ENCODE measurements at places on chromosomes 2 and 18.

GRCh38 chr2:8477552-8478470 lies 204.0 kb upstream of the ID2 start:
- no peak for DNase-seq

- no peak for DNase-seq
Measured at GRCh38 chr18:10950876-10951630, 198.3 kb downstream of the PIEZO2 start.

DNA sequence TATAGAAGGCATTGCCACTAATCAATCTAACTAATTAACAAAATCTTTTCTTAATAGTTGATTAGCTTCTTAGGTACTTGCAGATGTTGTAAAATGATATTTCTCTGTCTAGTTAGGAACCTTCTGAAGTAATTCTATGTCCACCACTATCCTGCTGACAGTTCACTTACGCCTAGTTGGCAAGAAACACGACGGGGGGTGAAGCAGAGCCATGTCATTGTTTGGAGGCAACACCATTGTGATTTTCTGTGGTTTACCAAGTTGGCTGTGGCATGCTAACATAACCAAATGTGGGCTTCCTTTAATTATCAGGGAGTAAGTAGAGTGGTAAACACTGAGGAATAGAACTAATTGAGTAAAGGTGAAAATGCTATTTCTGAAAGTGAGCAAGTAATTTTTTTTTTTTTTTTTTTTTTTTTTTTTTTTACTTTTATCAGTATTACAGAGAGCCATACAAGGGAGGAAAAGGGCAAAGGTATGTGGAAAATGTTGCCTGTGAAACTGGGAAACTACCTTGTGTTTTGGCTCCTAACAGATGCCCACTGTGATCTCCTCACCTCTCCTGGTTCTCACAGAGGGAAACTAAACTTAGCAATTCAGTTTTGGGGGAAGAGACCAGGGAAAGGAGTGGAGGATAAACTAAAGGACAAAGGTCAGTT lies 126.8 kb downstream of the MEIS1 start:
- no peak for DNase-seq

DNA sequence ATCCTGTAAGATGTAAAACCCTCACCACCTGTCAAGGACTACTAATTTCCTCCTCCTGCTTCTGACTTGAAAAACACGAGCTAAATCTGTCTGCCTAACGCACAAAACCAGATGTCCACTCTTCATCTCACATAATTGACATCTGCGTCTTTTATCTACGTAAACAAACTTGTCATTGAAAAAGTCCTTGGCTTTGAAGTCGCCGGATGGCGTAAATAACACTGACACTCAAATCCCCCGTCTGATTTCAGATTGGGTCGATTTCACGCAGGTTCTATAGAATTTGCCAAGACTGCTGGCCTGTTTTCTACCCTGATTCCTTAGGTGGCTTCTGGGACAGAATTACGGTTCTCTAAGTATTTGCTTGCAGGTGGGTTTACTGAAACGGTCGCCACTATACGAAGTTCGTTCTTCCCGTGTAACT lies 539 bp upstream of the MOB4 start:
- DNase-seq: no peak

GRCh38 chr2:179785902-179786301 lies 75.5 kb downstream of the ZNF385B start:
- no peak for DNase-seq

DNA sequence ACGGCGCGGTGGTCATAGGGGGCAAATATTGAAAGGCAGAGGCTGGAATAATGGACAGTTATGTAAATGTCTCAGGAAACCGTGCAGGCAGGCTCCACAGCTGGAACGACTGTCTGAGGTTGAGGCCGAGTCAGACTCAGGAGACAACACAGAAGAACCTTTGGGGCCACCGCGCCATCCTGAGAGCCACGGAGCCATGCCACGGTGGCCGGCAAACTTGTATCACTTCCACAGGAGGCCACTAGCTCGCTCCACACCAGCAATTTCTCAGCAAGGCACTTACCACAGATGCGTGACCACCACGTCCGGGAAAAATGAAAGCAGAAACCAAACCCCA lies 156.7 kb upstream of the SALL3 start:
- DNase-seq: no peak

- DNase-seq: no peak
Measured at GRCh38 chr18:70059684-70060083, 112.0 kb upstream of the CD226 start.

- DNase-seq: no peak
Measured at GRCh38 chr2:37387148-37387835, 42.9 kb downstream of the QPCT start.

- DNase-seq: no peak
Measured at GRCh38 chr2:190579915-190580846, 45.7 kb upstream of the NEMP2 start.

GRCh38 chr18:56789004-56789888 lies 138.1 kb downstream of the WDR7 start:
- DNase-seq: no peak

- no peak for DNase-seq
Measured at GRCh38 chr2:240462707-240463273, 27.3 kb downstream of the GPC1 start.

GRCh38 chr2:100105678-100106054 lies 36.7 kb downstream of the AFF3 start:
- DNase-seq: no peak

GRCh38 chr2:149819356-149819957 lies 231.9 kb upstream of the MMADHC start:
- no peak for DNase-seq

DNA sequence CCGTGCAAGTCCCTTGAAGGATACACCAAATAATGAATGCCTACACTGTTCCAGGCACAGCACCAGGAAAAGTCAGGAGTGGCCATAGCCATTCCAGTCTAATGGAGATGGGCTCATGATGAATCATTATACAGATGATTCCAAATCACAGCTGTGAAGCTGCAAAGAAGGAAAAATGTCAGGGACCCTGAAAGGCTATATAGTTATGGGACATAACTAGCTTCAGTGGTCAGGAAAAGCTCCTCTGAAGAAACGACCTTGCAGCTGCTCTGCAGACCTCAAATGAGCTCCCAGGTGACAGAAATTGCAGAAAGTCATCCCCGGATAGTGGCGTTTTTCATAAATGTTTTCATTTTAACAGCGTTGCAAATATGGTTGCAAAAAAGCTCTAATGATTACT lies 200.8 kb downstream of the PTGR3 start:
- no peak for DNase-seq

GRCh38 chr18:4058179-4058578 lies 396.9 kb downstream of the DLGAP1 start:
- DNase-seq: no peak

DNA sequence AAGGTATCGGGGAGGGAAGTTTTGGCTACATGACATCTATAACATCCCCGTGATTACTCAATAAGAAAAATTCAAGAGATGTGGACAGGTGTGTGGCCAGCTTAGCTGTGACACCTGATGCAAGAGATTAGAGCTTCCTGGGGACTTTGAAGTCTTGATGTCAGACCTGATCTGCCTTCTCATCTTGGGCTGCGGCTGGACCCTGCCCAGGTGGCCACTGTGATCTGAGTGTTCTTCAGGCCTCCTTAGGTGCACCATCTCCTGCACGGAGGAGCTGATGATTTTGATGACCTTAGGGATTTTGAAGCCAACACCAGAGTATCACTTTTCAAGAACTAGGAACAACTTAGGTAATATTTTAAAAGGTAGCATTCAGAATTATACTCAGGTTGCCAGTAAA lies 113.5 kb downstream of the FEZ2 start:
- DNase-seq: no peak

DNA sequence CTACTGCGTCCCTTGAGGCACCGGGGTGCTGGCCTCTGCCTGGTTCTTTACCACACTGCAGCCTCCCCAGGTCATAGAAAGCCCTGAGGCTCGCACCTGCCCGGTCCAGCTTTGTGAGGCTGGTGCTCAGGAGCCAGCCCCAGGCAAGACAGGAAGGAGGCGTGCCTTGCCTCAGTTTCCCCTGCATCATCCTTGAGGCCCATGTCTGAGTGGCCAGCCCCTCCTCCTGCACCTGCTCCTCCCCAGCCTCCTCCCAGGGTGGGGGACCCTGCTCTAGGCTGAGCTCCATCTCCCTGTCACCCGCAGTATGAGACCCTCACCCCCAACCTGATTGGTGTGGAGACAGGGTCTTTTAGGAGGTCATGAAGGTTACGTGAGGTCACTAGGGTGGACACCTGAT lies 147.7 kb downstream of the ZNF516 start:
- DNase-seq: no peak

- DNase-seq: no peak
Measured at GRCh38 chr18:3886575-3887322, 436.8 kb downstream of the TGIF1 start.

- DNase-seq: no peak
Measured at GRCh38 chr18:62564044-62564443, 41.2 kb downstream of the ZCCHC2 start.

- peak; percentile 9 for DNase-seq
Measured at GRCh38 chr18:62957885-62958472, 242.6 kb downstream of the PHLPP1 start.

DNA sequence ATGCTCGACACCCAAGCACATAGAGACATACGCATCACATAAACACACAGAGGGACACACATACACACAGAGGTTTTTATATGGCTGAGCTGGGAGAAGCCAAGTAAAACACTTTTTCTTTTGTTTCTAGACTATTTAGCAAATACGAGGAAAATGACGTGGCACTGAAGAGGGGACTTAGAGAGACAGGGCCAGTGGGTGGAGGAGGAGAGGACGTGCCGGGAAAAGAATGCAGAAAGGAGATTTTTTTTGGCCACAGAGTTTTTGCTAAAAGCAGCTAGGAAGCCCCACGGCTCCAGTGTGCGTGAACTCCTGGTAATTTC lies 168.5 kb upstream of the KLF7 start:
- DNase-seq: no peak

DNA sequence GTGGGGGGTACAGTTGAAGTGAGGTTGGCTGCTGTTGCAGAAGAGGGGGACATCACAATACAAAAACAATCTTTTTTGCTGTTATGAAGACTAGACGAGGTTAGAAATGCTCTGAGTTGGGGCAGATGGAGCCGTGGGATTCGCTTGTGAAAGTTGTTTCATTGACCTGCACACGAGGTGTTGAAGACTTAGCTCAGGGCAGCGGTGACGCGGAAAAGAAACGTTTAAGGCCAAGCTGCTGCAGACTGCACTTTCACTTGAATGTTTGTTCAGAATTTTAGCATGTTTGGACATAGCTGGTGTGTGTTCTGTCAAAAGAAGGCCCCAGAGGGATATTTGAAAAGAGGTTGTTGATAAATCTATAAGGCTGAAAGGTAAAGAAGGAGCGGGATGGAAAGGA lies 46.3 kb downstream of the MTCL1 start:
- no peak for DNase-seq

- DNase-seq: no peak
Measured at GRCh38 chr18:26190506-26190905, 35.7 kb upstream of the TAF4B start.

DNA sequence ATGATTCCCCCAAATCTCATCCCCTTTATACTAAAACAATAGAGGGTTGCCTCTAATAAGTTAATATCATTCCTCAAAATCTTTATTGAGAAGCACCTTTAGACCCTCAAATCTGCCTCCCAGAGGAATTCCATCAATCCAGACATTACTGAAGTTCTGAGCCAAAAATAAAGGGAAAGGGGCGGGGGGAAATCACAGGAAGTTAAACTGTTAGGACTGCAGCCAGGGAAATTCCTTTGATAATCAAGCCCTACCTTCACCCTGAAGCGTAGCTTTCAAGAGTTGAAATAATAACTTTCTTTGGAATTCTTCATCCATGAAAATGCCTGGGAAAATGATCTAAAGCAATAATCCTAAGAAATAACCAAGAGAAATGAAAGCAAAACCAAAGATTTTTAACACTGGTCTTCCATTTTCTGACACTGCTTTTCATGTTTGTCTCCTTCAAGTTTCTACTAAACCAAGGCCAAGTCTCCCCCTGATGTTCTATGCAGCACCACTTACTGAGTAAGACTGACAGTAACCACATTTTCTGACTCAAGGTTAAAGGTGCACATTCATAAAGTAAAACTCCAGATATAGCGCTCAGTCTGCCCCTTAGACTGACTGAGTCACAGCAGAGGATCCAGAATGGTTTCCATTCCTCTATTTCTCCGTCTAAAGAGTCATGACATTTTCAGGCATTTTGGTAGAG lies 78.2 kb downstream of the TCF4 start:
- no peak for DNase-seq

GRCh38 chr2:693606-694005 lies 16.4 kb upstream of the TMEM18 start:
- DNase-seq: no peak

- no peak for DNase-seq
Measured at GRCh38 chr18:12336171-12336613, 28.2 kb downstream of the TUBB6 start.

- DNase-seq: no peak
Measured at GRCh38 chr2:212156088-212156487, 382.5 kb downstream of the ERBB4 start.

GRCh38 chr2:99803846-99804245 lies 314.0 kb upstream of the REV1 start:
- no peak for DNase-seq

DNA sequence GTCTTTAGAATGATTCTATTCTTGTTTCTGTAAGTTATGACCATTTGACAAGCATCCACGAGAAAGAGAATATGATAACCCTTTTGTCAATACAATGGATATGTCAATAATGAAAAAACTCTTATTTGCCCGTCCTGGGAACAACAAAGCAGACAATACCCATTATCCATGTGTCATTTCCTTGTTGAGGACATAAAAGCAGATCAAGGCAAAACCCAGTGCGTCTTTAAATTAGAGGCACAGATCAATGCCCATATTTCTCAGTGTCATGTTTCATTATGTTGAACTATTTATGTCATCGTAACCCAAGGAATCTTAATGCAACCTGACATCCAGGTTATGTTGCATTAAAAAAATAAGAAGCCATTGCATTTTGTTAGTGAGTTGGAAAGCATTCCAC lies 365.0 kb upstream of the CELF4 start:
- DNase-seq: no peak

DNA sequence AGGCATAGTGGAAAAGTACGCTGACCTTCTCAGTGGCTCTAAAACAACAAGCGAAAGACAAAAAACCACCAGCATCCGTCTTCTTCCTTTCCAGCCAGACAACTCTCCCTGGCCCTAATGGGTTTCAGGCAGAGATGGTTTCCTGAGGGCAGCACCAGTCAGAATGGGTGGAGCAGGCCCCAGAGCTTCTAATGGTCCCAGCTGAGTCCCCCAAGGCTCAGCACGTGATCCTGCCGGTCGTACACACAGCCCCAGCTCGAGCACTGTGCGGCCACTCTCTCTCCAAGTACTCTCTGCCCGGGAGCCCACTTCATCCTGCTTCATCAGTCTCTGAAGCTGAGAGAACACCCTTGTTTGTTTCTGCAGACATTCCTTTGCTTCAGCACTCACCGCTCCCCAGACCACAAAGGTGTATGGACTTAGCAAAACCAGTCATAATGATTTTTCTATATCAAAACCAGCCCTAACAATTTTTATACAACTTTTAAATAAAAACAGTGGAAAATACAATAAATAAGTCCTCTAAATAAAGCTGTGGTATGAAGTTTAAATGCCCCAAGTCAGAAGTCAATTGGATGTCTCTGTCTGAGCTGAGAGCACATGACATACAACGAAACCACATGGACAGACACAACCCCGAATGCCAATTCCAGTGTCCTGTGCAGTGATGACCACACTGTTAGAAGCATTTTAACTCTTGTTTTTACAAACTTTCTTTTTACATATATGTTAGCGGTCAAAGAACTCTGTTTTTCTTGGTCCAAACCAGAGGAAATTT lies 63.9 kb downstream of the PARD6G start:
- no peak for DNase-seq
